BJ (cell line): ENCODE measurements at places on chromosomes 3 and 15.

DNA sequence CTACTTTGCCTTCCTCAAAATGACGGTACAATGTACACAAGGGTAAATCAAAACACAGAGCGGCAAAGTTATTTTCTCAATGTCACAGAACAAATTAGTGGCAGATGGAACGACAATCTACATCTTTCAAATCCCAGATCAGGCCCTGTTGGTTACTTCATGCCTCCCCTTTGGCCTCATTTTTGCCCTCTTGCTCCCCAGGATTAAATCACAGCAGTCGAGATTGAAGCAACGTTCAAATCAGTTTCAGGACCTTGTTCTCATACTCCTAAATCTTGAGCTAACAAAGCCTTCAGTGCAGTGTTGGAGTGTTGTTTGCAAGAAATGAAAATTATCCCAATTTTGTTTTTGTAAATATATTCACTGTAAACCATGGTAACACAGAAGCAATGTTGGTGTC lies 91.4 kb downstream of the FBN1 start:
- no peak for DNase-seq

GRCh38 chr3:185200639-185201038 lies 47.8 kb upstream of the C3orf70 start:
- no peak for DNase-seq

DNA sequence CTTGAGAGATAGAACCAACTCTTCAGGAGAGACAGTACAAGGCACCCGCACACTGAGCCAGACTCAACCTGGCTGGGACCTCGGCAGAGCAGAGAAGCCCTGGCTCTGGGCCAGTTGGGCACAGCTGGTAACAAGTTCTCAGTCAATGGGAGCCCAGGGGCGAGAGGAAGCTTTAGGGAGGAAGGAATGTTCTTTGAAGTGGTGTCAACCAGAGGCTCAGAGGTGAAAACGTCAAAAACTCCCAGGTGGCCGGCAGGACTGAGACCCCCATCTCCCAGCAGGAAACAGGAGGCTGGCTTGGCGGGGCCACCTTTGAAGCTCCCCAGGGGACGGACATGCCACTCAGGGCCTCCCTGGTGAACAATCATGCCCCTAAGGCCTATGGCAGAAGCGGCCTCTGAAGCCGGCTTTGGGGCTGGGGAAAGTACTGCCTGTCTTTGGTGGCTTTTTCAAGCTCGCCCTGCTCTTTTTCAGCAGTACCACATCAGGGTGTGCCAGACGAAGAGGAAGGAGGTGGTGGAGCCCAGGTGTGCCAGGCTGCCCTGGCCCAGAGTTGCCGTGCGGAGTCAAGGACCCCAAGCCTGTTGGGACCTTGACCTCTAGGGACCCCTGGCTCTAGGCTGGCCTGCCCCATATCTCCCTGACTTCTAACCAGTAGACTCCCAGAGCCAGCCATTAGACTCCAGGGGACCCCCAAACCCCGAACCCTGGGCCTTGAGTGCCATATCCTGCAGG lies 16.7 kb upstream of the TBC1D21 start:
- DNase-seq: no peak

DNA sequence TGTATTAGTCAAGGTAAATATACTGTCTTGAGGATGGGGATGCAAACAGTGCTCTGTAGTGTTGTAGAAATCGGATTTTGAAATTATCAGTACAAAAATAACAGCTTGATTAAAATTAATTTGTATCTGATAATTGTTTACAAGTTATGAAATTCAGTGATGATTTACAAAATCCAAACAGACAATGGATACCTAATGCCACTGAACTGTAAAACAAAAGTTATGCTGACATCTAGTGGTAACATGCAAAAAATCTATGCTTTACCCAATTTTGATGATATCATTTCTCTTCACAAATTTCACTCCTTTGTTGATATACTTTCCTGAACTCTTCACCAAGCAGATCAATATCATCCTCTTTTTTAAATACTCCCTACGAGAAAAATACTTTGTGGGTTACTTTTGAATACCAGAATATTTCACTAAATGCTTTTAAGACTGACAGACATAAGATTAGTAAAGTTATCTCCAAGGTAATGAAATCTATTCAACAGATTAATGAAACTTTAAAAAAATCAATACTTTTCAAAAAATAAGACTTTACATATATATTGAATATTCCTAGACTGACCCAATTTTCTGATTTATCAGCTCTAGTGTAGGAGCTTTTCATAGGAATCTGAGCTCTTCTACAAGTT lies 36.0 kb downstream of the MNS1 start:
- DNase-seq: no peak

- DNase-seq: no peak
Observed at GRCh38 chr3:185916042-185916833, 21.6 kb downstream of the TRA2B start.

GRCh38 chr3:19573644-19574043 lies 360.4 kb downstream of the EFHB start:
- no peak for DNase-seq

DNA sequence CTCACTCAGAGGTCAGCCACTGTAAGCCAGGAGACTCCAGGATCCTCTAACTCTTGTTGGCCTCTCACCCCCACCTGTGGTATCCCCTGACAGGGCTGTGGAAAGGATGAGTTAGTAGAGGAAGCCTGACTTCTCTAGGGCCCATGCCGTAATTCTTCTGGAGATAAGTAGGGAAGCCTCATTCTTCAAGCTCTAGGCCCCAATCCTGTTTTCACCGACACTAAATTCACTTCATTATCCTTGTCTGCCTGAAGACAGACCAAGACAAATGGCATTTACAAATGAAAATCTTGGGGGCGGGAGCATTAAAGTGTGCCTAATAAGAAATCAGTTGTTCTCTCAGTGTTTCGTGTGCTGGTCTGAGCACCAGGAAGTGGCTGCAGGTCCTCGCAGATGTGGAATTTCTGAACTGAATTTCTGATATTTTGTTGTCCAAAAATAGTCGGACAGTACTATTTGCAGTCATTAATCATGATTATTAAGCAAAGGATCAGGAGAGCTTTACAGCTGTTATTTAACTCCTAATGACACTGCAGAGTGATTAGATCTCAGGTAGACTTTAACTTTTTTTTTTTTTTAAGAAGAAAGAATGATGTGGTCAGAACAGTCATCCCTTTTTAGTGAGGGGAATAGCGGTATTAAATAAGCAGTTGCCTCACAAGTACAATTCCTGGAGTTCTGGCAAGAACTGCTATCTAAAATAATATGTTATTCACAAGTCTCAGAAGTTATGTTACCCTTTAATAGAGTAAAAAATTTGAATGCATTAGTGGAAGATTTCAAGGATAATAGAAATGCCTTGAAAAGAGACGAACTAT lies 58.4 kb downstream of the RBMS3 start:
- DNase-seq: no peak

- DNase-seq: no peak
Observed at GRCh38 chr15:69897471-69898237, 200.1 kb downstream of the TLE3 start.

- no peak for DNase-seq
Observed at GRCh38 chr15:79283252-79284048, 928 bp downstream of the ANKRD34C start.
